ENCODE measurements at places on chromosomes 2 and 18. TPM values are rescaled to one million over a fixed set of nuclear protein-coding genes. Genes with fewer than 3 reads are reported as not detected.

- DNase-seq: no peak
These were observed 631.1 kb downstream of the DCC start for GRCh38 chr18:52971097-52971496.

MBD5 gene
- 44.8 TPM for total RNA-seq

DNA sequence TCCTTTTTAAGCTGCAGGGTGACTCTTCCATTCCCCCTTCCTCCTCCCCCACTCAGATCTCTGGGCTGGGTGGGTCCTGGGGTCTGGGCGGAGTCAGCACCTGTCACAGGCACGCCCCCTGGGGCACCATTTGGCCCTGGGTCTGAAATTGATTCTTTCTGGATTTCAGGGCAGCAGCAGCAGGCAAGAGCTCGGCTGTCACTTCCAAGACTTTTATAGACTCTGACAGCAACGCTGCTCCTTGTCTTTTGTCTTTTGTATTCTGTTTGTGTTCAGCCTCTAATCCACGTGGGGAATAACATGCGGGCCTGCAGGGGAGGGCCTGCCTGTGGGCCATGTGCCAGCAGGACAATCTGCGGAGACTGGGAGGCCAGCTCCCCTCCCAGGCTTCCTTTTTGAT is 3.9 kb downstream of the BOD1L2 start:
- no peak for DNase-seq

KCNG2 gene
- not detected for total RNA-seq

DNA sequence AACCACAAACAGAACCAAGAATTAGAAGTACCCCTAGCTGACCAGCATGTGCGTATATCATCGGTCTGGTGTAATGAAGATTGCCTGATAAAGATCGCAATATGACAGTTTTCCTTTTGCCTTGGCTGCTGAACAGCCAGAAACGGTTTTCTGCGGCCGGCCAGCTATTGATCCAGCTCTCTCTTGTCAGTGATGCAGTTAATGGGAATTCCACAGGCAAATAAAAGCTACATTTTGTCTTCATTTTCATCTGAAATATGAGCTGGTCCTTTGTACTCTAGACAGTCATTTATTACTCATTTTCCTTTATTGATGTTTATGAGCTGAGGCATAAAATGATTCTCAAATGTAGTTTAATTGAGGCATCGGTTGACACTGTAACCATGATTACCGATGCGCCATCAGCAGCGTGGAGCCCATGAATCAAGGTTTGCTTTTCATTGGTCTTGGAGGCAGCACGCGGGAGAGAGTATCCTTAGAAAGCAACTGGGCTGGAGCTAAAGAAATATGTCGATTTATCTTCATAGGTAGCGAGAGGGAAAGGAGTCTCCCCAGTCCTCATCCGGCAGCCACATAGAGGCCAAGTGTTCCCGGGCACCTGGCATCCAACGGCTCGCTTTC is 535.2 kb downstream of the GALR1 start:
- no peak for DNase-seq

GRCh38 chr2:66303471-66303870 is 131.5 kb upstream of the MEIS1 start:
- DNase-seq: no peak

DNA sequence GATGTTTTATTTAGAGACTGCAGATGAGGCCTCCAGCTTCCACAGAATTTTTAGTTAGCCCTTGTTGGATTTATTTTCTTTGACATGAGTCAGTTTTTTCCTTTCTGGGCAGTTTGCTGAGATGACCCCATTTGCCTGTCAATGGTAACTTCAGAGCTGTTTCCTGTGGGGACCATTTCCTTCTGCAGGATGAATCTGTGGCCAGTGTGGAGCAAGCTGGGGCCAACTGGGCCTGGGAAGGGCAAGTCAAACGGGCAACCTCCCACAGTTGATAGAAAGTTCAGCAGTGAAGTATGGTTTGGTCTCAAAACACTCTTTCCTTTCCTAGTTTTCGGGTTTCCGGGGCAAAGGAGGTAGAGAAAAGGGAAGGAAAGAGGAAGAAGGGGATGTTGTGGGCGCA is 291.4 kb upstream of the NRP2 start:
- no peak for DNase-seq

KANSL1L gene
- 5.8 TPM for total RNA-seq

Data from activated CD8-positive, alpha-beta memory T cell treated with anti-CD3 and anti-CD28 coated beads, Interleukin-2, amount 10 ng/mL, durations not matched to agents 7 days and 5 days (primary cell).